ENCODE measurements at places on chromosomes 2 and 18.

DNA sequence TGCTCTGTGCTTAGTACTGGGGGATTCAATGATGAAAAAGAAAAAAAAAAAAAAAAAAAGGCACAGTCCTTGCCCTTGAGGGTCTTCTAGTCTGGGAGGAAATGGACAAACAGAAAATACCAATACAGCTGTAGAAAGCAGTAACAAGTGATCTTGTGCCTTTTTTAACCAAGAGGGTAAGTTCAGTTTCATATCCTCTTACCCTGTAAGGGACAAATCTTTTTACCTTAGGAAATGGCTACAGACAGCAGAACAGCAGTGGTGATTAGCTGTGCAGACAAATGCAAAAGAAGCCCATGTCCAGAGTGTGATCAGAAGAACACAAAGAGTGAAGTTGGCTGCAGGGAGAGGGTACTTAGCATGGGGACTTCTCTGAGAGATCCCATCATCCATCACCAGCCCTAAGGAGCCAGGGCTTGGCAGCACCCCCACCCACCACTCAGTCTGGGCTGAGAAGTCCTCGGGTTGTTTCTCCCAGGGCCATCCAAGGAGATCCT is 102.9 kb downstream of the ALPK2 start:
- DNase-seq = no peak

DNA sequence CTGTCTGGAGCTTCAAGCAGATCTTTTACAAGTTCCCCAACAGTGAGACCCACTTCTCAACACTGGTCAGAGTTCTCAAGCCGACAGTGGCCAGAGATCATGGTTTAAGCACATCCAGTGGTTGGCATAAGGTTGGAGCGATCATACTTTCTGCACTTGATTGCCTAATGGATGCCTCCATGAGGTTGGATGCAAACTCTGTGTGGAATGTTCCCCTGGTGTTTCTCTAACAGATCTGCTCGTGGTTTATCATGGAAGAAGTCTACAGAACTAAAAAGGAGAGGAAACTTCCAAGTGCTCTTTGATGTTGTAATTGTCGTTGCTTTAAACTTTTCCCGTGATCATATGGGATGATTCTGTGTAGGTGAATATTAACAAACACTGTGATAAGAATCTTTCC is 60.7 kb downstream of the SH3RF3 start:
- no peak for DNase-seq

DNA sequence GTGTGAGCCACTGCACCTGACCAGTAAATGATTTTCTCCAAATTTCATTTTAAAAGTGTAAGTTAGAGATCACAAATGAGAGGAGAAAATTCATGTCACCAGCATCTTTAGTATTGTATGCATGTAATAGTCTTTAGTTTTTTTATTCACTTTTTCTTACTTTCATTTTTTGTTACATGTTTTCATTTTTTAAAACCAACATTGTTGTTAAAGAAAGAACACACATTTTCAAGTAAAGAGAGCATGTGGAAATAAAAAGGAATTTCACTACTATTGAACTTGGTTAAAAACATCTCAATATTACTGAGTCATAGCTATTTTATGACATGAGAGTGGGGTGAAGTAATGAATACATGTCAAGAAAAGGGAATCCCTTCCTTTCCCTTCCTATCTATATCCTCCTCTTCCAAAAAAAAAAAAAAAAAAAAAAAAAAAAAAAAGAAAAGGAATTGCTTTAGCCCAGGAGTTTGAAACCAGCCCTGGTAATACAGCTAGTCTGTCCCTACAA is 29.1 kb upstream of the PMAIP1 start:
- no peak for DNase-seq

DNA sequence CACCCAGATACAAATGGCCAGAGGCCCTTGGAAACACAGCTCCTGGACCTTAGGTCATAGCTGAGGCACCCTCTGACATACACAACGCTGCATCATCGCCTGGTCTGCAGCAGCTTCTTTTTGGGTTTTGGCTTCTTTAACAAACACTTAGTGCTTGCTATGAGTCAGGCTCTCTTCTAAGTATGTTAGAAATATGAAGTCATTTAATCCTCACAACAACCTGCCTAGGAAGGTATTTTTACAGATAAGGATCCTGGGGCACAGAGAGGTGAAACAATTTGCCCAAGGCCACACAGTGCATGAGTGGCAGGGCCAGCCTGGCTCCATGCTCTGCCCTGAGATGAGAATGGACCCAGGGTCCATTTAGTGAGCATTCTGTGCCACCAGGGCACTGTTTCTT is 96.6 kb downstream of the TMEM17 start:
- DNase-seq = no peak

GRCh38 chr18:10202845-10203321 is 251.6 kb upstream of the APCDD1 start:
- no peak for DNase-seq

DNA sequence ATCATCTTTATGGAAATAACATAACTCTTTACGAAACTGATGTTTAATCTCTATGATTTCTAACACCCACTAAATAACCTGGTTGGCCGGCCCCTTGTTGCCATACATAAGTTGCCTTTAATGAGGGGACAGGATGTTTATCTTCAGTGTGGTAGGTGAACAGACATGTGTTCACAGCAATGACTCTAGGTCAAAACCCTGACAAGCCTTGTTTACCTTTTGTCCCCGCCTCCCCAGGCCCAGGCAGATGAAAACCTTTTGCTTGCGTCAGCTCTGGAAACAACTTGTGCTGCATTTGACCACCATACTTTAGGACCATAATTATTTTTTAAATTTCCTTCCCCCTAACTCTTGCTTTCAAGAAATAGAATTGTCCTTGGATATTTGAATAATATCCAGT is 2.9 kb upstream of the DSG4 start:
- DNase-seq = no peak

DNA sequence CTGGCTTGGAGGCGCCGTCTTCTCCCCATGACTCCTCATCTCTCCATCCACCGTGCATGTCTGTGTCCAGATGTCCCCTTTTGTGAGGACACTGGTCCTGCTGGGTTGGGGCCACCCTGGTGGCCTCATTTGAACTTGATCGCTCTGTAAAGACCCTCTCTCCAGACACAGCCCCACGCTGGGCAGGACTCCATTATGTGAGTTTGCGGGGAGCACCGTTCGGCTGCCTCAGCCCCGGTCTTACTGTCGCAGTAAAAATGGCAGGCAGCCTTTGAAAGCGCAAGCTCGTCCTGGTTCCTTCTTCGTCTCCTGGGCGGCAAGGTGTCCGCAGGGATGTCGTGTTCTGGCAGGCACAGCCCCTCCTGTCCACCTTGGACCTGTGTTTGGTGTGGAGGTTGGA is 17.7 kb downstream of the NFATC1 start:
- no peak for DNase-seq

- no peak for DNase-seq
Observed at GRCh38 chr2:232026910-232027309, 65.4 kb downstream of the DIS3L2 start.

GRCh38 chr18:57728941-57729511 is 74.1 kb downstream of the ATP8B1 start:
- DNase-seq = no peak

DNA sequence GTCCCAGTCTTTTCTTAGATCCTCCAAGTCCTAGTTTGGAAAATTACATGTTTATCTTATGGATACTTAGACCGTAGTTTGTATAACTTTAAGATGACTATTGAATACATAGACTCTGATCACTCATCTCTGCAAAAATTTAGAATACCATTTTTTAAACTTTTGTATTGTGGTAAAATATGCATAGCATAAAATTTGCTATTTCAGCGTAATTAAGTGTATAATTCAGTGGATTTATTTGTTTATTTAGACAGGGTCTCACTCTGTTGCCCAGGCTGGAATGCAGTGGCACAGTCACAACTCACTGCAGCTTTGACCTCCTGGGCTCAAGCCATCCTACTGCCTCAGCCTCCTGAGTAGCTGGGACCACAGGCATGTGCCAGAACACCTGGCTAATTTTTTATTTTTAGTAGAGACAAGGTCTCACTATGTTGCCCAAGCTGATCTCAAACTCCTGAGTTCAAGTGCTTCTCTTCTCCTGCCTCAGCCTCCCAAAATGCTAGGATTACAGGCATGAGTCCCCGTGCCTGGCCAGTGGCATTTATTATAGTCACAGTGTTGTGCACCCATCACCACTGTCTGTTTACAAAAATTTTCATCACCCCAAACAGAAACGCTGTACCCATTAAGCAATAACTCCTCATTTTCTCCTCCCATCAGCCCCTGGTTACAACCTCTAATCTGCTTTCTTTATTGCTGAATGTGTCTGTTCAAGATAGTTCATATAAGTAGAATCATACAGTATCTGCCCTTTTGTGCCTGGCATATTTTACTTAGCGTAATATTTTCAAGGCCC is 90.0 kb downstream of the MAP3K20 start:
- DNase-seq = no peak

- no peak for DNase-seq
Observed at GRCh38 chr2:8600456-8600855, 81.4 kb upstream of the ID2 start.

GRCh38 chr18:9647496-9648323 is 33.4 kb upstream of the PPP4R1 start:
- no peak for DNase-seq

DNA sequence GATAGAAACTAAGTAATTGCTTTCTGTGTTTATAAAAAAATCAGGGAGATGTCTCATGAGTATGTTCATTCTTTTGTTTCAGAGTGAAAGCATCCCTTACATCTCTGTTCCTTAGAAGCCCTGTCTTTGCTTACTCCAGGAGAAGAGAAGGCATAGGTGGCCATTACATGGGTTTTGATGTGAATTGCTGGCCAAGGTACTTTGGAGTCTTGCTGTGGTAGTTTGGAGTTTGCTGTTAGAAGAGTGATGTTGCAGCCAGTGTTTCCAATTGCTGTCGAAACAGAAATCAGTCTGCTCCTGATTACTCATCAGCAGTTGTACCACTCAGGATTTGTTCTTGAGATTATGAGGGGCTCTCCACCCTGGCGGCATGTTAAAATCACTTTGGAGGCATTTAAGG is 97.8 kb upstream of the KLHL14 start:
- no peak for DNase-seq

DNA sequence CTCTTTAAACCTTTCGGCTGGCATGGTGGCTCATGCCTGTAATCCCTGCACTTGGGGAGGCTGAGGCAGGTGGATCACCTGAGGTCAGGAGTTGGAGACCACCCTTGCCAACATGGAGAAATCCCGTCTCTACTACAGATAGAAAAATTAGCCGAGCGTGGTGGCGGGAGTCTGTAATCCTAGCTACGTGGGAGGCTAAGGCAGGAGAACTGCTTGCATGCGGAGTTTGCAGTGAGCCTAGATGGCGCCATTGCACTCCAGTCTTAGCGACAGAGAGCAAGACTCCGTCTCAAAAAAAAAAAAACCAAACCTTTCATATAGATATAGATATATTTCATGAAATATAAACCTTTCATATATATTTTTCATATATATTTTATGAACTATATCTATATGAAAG is 864.7 kb downstream of the TRIB2 start:
- DNase-seq = no peak

- no peak for DNase-seq
Observed at GRCh38 chr2:67892339-67892846, 170.4 kb downstream of the C1D start.

- no peak for DNase-seq
Observed at GRCh38 chr2:109144271-109144670, 15.3 kb downstream of the SH3RF3 start.

GRCh38 chr2:130963196-130963848 is 126.6 kb downstream of the ARHGEF4 start:
- DNase-seq = no peak

GRCh38 chr18:52082246-52082645 is 257.8 kb upstream of the DCC start:
- DNase-seq = no peak

DNA sequence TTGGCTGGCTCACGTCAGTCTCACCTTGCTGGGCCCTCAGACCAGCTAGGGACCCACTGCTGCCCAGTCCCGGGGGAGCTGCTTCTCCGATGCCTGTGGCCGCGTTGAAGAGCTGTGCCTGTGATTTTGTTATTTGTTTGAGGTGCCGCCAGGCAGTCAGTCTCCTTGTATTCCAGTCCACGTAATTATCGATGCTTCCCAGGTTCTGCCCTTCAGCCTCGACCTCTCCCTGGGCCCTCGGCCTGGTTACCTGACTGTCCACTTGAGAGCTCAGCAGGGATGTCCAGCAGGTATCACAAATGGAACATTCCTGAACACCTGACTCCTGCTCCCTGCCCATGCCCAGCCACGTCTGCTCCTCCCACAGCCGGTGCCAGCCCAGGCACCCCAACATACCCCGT is 195.9 kb upstream of the HS6ST1 start:
- no peak for DNase-seq

DNA sequence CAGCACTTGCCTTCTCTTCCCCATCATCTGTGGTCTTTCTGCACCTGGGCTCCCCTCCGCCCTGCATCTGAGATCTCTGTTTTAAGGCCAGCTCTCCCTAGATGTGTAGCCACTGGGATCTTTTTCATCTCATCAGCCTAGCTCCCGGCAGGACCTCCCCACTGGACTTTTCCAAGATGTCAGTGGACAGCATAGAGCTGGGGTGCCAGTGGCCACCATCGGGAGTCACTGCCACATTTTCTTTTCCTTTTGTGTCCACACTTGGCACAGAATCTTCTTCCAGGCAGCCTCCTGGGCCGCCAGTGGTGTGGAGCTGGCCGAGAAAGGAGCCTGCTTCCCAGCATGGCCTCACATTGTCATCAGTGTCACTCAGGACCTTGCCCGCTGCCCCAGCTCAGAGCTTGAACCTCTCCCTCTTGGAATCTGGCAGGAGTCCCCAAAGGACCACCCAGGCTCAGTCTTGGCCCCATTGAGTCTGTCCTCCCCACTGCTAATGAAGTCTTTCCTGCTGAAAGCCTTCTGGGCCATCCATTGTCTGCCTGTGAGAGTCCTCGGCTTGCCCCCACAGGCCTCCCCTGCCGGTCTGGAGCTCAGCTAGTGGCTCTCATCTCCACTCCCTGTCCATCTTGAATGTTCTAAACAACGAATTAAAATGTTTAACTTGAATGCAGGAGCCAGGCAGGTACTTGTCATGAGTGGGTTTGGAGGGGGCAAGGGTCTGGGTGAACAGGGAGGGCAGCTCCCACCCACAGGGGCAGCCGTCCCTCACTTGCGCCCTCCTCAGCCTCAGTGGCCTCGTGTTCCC is 324.4 kb downstream of the GBX2 start:
- no peak for DNase-seq

DNA sequence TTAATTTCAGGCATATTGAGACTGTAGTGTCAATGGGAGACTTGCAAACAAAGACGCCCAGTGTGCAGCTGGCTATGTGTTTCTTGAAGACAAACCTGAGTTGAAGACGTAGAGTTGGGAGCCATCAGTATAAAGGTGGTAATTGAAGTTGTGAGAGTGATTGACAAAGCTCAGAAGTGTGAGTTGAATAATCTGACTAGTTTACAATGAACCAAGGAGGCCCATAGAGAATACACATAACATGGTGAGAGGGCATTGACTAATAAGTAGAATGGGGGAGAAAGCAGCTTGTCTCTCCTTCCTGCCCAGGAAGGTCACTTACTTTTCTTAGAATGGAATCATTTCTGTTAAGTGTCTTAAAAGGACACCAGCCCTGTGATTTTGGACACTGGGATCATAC is 14.1 kb downstream of the SP110 start:
- no peak for DNase-seq

Measured in adrenal gland (tissue), 19 donors.